ENCODE measurements at places on chromosomes 16 and 17.

DNA sequence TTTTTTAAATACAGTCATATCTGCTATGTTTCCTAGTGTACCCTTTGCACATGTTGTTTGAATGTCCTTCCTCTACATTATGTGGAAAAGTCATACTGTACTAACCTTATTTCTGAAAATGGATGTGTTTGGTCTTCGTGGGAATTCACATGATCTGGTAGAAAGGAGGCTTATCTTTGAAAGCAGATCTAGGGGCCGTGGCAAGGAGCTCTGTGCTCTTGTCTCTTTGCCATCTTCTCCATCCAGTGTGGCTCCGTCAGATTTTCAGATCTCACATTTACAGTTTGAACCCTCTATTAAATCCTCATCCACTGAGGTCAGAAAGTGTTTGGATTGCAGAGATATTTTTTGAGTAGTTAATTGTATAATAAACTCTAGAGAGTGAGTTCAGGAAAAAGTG lies 32.9 kb downstream of the MAP2K4 start:
- DNase-seq, result no peak

DNA sequence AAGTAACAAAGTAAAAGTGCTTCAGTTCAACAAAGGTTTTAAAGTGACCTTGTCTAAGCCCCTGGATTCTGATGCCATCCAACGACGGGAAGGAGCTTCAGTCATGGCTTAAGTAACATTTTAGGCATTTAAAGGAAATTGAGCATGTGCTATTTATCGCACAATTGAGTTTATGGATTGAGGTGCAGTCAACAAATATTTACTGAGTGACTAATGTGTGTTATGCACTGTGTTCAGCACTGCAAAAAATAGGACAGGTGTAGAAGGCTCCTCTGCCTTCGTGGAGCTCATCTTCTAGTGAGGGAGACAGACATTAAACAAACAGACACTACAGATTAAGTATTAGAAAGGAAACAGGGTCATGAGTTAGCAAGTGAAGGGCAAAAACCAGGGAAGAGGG lies 12.5 kb downstream of the TMIGD1 start:
- DNase-seq, result no peak

DNA sequence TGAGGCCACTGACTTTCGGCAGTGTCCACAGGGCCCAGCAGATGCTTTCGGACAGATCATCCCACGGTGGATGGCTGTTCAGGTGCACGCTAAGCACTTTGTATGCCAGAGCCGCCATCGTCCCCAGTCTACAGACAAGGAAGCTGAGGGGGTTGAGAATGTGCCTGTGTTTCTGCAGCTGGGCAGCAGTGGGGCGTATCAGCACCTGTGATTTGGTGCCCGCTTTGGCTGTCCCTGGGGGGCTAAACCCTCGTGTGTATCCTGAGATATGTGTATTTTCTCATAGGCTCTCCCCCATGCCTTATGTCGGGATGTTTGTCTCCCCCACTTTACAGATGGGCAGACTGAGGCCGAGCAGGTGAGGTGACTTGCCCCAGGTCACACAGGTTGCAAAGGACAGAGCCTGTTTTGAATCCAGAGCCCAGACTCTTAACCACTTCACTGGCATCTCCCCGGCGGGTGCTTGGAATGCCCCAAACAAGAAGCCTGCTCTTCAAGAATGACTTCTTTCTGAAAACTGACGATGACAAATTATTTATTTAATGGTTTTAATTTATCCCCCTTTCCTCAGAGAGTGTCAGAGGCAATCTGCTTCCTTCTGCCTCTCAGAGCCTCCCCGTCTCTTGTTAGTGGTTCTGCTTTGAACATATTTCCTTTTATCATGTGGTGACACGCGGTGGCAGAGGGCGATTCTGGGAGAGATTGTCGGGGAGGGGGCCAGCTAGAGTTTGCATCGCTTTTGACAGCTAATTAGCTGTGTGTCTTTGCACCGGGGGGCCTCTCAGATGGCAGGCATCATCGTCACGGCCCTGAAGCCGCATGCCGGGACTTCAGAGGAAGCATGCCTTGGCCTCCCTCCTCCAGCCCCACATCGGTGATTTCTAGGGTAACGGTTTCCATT lies 149.6 kb upstream of the CIBAR2 start:
- no peak for DNase-seq

DNA sequence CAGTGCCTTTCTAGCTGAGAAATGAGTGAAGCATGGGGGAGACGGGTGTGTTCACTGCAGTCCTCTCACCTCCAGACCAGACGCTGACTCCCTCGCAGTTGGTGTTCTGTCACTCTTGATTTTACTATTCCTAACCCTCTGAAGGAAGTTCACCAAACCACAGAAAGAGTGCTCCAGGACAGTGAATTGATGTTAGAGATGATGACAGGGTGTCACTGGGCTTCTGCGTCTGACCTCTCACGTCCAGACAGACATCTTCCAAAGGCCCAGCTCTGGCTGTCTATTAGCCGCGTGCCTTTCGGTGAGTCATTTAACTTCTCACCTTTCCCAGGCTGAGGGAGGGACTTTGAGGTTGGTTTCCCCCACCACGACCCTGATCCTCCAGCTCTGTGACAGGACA lies 8.2 kb downstream of the CRAMP1 start:
- no peak for DNase-seq

Data from hypothalamus (tissue), 51 donors.